Stimulated activated CD8-positive, alpha-beta memory T cell treated with anti-CD3 and anti-CD28 coated beads, Interleukin-7, amount 100 ng/mL, for 48 hours (primary cell): ENCODE measurements at places on chromosomes 5 and 9.

- DNase-seq, result no peak
Measured at GRCh38 chr9:130658893-130659698, 5.3 kb upstream of the PRDM12 start.

DNA sequence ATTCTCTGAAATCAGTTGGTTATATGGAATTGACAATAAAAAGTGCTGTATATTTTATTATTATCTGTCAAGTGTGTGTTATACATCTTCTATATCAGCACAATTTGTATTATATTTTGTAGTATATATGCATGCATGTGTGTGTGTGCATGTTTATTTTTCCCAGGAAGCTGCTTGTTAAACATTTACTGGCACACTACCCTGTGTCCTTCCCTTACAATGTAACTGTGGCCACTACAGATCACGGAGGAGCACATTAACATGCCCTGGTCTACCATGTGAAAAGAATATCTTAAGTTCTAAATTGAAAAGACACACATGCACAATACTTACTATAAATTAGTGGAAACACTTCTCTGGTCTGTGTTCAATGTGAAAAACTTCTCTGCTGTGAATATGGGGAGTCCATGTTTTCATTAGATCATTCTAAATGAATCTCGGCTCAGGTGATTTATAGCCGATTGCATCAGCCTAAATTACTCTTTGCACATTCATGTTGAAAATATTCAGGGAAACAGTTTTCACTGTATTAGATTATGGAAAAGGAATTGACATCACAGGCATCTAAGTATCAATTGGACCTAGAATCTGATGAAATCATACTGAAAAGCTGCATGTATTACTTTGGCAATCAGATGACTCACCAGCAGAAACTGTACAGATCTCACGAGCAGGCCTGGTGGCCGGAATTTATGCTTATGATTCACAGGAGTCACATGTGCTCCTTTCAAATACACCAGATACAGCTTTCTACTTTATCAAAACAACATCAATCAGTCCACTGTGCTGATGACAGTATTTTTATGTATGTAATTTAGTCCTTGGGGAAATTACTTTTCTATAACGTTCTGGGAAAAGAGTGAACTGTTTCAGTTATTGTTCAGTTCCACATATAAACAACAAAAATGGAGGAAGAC, 39.4 kb downstream of the LURAP1L start:
- no peak for DNase-seq

- DNase-seq, result no peak
Measured at GRCh38 chr5:142972064-142972570, 201.9 kb downstream of the ARHGAP26 start.

GRCh38 chr9:134787601-134788531, 92.7 kb upstream of the FCN2 start:
- DNase-seq, result no peak

DNA sequence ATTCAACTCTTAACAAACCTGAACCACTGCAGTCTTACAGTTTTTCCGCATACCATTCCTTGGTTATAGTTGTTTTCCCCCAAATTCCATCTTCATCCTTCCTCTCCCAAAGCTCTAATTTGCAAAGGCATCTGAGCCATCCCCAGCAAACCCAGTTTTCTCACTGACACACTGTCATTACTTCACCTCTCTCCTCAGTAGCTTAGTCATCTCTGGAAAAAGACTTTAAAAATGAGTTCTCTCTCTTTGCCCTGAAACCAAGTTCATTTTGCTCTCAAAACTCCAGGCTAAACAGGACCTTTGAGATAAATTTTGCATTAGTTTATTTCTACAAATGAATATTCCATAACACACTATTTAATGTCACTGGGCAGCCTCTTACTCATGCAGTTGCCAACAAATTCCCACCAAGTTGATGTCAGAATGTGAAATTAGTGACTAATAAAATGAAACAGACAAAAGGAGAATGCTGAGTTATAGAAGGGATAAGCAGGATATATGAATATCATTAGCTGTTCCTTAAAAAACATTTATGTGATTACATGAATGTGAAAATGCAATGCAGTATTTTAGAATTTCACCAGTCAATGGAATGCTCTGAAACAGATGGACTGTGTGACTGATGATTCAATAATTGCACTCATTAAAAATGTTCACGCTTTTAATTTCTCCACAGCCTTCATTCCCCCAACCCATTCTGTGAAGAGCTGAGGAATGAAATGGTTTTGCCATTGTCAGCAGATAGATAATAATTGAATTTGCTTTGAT, 107.4 kb upstream of the DMAC1 start:
- DNase-seq, result no peak

DNA sequence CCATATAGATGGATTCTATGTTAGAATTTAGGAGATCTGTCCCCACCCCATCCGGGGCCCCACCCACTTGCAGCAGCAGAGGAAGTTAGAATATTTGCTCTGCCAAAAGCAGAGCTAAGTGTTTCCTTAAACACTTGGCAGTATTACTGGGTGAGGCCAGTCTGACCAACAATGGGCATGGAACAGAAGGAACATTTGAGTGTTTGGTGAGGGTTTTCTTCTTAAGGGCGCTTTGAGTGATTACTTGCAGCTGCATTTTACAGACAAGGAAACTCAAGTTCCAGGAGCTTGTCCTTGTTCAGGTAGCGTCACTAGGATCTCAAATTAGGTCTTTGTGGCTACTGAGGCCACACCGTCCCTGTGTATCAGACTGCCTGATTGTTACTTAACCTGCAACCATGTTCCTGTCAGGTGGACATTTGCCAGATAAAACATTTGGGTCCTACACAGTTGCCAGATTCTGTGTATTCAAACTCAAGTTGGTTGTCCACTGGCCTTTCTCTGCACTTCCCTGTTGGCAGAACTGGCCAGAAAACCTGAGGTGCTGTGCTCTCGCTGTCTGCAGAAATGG, 59.3 kb downstream of the SLC46A2 start:
- no peak for DNase-seq
